ENCODE measurements at places on chromosomes 2 and 18. TPM values are rescaled to one million over a fixed set of nuclear protein-coding genes. Genes with fewer than 3 reads are reported as not detected.

The ASB18 gene
- not detected for total RNA-seq

GRCh38 chr2:114614592-114614991, 172.2 kb downstream of the DPP10 start:
- no peaks in the 10 kb centered on the region for H3K27me3 ChIP-seq
- no peak overlapping the region for H3K4me3 ChIP-seq
- no peak overlapping the region for H3K27ac ChIP-seq
- no peak for DNase-seq
- H3K4me1 ChIP-seq, result no peaks in the 10 kb centered on the region
- no peaks in the 10 kb centered on the region for H3K36me3 ChIP-seq

GRCh38 chr2:48479915-48480314, 50.0 kb upstream of the STON1 start:
- peaks cover 2% of the 10 kb centered on the region for H3K36me3 ChIP-seq
- no peak overlapping the region for H3K4me3 ChIP-seq
- no peak overlapping the region for H3K27ac ChIP-seq
- peaks cover 12% of the 10 kb centered on the region for H3K4me1 ChIP-seq
- DNase-seq, result no peak

- H3K4me1 ChIP-seq, result peaks cover 11% of the 10 kb centered on the region
- peak; percentile 10 for DNase-seq
- H3K4me3 ChIP-seq, result no peak overlapping the region
- H3K27me3 ChIP-seq, result peaks cover 4% of the 10 kb centered on the region
These were observed 155.3 kb downstream of the MSH2 start for GRCh38 chr2:47558116-47558767.

DNA sequence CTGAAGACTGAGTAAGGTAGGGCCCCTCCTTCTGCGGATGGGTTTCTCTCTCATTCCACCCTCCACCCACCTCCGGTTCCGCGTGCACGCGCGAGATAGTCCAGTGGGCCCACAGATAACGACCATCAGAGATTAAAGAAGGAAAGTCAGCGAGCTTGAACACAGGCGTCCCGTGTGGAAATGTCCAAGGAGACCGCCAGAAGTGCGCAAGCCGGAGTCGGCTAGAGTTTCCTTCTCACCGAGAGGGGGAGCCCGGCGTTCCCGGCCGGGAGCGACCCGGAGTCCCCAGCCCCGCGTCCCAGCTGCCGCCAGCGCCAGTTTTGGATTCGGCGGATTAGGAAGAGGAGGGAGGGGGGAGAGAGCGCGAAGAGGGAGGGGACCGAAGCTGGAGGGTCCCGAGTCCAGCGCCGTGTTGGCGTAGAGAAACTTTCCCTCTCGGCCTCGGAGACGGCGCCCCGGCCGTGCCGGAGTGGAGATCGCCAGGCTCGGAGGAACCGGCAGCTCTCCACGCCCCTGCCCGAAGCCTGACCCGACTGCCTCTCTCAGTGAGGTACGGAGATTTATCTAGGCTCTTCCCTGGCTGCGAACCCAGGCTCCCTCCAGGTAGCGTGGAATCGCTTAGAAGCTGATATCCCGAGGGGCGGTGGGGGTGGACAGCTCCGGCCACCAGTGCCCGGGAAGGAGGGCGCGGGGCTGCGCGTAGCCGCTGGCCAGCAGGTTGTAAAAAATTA, at the start of gene GULP1:
TSS of gene GULP1 (plus strand) at position 258 of the 731 bp plus-strand sequence. CDS start 185,829 bp downstream, outside the sequence.
- H3K4me3 ChIP-seq, result peak within 1 kb of the TSS; percentile 84
- H3K27ac ChIP-seq, result peak within 1 kb of the TSS; percentile 80
- H3K36me3 ChIP-seq, result no peaks in the 10 kb centered on the region
- H3K4me1 ChIP-seq, result peaks cover 23% of the 10 kb centered on the region

- H3K4me3 ChIP-seq, result no peak overlapping the region
- no peak overlapping the region for H3K27ac ChIP-seq
- no peak for DNase-seq
These were observed 20.7 kb downstream of the KCNIP3 start for GRCh38 chr2:95317665-95318425.

The WNT6 gene
- total RNA-seq, result 2.6 TPM

- no peak for DNase-seq
- H3K36me3 ChIP-seq, result no peaks in the 10 kb centered on the region
- no peak overlapping the region for H3K4me3 ChIP-seq
- no peaks in the 10 kb centered on the region for H3K4me1 ChIP-seq
- H3K27me3 ChIP-seq, result no peaks in the 10 kb centered on the region
These were observed 178.1 kb downstream of the RAB3GAP1 start for GRCh38 chr2:135230150-135230549.

The POTEJ gene
- total RNA-seq, result not detected

The MBD1 gene
- total RNA-seq, result 62.8 TPM
